ENCODE measurements at places on chromosomes 2 and 18.

DNA sequence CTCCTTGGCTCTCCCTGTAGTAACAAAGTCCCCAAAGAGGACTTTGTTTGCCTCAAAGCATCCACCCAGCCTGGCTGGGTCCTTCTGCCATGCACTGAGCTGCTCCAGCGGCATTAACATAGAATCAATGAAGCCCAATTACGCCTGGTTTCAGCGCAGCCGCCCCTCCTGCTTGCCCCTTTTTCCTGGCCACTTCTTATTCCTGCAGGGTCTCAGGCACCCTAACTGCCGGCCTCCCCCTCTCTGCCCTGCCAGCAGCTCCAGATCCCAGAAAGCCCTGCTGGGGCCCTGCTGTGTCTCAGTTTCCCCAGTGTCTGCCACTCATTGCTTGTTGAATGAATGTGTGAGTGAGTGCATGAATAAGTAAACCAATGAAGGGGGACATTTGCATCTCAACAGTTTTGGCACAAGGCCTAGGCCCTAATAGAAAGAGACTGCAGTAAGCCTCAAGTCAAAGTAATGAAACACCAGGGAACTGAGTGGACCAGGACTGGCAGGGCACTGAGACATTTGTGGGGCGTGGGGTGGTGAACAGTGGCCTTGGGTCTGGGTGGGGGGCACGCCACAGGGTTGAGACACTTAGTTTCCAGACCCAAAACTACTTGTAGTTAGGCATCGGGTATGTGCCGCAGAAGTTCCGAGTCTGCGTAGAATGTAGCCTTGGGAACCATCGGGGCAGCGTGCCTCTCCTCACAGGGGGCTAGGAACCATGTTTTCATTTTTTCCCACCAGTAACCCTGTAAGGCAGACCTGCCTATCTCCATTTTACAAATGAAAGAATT, 60.6 kb downstream of the SMAD7 start:
- DNase-seq: no peak

- no peak for DNase-seq
Measured at GRCh38 chr18:79615586-79615985, 64.0 kb upstream of the CTDP1 start.

GRCh38 chr2:174485788-174486562, 854 bp downstream of the GPR155 start:
- DNase-seq: no peak

DNA sequence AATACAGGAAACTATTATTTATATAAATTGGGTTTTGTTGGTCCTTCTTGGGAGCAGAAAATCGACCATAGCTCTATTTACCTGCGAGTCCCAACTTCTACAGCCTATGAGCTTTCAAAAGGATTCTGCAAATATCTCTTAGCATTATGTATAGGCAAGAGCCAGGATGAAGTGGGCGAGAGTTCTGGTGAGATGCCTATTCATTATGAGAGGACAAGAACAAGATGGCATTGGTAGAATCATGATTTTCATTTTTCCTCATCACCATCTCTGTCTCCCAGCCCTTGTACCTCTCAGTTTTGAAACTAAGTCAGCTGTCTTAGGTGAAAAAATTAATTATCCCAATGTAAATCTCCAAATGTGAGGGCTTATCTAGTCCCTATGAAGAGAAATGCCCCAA, 25.0 kb downstream of the WIPF1 start:
- no peak for DNase-seq

GRCh38 chr2:236641051-236641726, 71.6 kb downstream of the ACKR3 start:
- DNase-seq: no peak

- no peak for DNase-seq
Measured at GRCh38 chr2:178111743-178112142, 494 bp upstream of the RBM45 start.

- DNase-seq: no peak
Measured at GRCh38 chr2:170840717-170841210, 24.1 kb downstream of the GAD1 start.

- DNase-seq: no peak
Measured at GRCh38 chr2:75790121-75790813, 79.6 kb upstream of the GCFC2 start.

DNA sequence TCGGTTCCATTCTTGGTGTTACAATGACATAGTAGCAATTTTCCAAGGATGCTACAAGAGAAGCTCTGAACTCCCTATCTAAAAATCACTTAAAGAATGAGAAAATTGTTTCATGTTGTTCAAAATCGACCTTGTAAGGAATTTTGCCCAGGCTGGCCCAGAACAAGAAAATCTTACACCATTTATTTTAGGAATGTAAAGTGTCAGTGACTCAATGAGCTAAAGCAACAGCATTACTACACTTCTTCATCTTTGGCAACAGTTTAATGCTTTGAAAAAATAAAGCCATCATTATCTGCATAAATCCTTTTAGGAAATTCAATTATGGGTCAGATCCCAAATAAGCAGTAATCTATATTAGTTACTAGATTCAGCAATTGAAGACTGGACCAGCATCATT, 38.6 kb downstream of the SLC25A12 start:
- DNase-seq: no peak

DNA sequence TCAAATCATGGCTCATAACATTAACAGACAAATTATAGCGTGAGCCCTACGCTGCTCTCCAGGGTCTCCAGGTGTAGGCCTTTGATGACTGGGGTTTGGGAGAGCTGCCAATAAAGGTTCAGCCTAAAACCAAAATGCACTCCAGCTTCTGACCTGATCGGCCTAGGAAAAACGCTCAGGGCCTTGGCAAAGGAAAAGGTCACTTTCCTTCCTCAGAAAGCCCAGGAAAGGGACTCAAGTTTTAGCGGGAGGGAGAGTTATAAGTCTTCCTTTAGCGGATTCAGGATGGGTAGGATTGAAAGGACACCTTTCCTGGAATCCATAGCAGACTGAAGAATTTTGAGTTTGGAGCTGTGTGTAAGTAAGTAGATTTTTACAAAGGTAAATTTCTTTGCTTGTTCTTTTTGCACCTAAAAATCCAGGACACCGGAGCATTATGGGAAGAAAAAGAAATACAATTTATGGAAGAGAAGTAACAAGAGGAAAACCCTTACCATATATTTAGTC, 8.8 kb downstream of the EVX2 start:
- no peak for DNase-seq

DNA sequence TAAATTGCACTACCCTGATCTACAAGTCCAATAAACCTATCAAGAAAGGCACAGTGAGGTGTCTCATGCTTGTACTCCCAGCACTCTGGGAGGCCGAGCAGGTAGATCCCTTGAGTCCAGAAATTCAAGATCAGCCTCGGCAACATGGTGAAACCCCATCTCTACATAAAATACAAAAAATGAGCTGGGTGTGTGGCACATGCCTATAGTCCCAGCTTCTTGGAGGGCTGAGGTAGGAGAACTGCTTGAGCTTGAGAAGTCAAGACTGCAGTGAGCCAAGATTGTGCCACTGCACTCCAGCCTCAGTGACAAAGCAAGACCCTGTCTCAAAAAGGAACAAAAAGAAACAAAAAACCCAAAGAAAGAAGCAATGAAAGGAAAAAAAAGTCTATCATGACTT, 58.9 kb downstream of the ROCK2 start:
- no peak for DNase-seq

- no peak for DNase-seq
Measured at GRCh38 chr2:74792282-74792681, 41.6 kb upstream of the HK2 start.

DNA sequence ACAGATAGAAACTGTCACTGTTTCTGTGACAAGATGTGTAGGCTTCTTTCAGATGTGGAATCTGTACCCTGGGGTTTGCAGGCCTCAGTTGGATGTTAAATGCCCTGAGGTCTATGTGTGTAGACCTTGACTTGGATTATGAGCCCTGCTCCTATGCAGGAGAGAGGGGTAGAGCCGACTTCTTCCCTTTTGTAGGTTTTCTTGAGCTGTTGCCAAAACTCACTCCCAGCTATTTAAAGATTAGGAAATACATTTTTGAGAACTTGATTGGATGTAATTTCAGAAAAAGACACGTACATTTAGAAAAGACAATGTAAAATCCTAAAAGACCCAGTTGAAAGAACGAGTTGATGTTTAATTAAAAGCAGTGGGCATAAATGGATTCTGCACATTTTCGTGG, 374.8 kb downstream of the SLC4A3 start:
- DNase-seq: no peak

- no peak for DNase-seq
Measured at GRCh38 chr2:176745543-176746200, 466.9 kb upstream of the HNRNPA3 start.

DNA sequence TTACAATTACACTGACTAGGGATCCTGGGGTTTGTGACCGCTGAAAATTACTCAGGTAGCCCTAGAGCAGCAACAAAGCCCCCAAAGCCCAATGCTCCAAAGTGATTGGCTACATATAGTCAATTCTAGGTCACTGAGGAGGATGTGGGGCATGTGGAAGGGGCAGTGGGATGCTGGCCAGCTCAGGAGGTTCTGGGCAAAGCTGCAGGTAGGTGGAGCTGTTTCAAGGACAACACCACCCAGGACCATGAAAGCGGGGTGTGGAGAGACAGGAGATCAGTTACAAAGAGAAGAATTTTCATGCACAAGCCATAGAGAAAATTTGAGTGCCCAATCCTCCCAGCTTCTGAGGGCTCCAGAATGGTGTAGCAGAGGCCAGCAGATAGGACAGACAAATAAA, 75.0 kb upstream of the CCDC85A start:
- DNase-seq: no peak

DNA sequence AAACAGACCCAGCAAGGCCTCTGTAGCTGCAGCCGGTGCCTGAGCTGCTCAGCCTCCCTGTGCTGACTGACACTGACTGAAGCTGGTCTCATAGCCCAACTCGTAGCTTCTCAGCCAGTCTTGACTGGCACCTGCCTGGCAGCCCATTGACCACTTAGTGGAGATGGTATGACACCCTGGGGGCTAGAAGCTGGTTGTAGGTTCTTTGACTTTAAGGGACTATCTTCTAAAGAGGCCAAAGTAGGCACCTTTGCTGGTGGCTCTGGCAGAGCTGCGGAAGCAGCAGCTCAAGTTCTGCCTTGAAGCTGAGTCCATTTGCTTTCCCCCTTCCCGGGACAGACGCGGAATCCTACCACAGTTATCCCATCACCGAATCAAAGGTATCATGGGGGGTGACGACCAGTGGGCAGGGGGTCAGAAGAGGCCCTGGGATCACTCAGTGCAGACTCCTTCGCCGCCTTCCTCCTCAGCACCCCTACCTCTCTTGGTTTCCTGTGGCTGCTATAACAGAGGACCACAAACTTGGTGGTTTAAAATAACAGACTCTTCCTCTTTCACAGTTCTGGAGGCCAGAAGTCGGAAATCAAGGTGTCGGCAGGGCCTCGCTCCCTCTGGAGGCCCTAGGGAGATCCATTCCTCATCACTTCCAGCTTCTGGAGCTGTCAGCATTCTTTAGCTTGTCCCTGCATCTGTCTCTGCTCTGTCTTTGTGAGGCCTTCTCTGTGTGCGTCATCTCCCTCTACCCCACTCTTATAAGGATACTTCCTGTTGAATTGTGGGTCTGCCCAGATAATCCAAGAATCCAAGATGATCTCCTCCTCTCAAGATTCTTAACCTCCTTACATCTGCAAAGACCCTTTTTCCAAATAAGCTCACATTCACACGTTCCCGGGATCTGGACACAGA, 13.7 kb upstream of the FOSL2 start:
- DNase-seq: no peak

GRCh38 chr2:47214385-47214784, 59.3 kb upstream of the STPG4 start:
- DNase-seq: no peak

- DNase-seq: no peak
Measured at GRCh38 chr2:119263656-119264055, 40.0 kb downstream of the STEAP3 start.

DNA sequence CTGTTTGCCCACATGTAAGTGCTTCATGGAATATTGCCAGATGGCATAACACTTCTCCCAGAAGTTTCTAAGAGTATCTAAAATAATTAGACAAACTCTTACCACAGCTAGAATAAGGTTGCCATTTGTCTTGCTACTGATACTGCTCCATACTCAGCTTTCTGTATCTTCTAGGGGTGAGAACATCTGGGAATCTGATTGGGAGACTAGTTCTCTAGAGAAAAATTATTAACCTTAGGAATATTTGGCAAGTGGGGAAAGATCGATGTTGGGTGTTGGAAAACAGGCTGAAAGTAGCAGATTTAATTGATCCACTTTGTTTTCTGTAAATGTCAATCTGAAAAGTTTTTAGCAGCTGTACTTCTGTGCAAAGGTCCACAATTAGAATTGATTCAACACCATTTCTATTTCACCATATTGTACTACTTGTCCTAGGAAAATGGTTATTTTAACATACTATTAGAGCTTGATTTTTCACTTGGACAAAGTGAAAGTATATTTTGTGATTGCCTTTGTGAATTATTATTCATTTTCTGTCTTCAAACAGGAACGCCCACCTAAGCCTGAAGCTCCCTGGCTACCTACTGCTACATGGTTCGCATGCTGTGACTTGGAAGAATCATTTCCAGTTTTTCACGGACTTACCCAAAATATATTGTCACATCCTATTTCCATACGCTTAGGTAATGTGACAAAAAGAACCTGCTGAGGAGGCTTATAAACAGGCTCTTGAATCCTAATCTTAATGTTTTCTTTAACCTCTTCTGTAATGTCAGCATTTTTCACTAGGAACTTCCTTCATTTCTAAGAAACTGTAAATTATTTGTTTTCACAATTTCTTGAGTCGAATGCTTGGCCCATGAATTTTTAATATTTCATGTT, 147.7 kb downstream of the TRABD2A start:
- no peak for DNase-seq

DNA sequence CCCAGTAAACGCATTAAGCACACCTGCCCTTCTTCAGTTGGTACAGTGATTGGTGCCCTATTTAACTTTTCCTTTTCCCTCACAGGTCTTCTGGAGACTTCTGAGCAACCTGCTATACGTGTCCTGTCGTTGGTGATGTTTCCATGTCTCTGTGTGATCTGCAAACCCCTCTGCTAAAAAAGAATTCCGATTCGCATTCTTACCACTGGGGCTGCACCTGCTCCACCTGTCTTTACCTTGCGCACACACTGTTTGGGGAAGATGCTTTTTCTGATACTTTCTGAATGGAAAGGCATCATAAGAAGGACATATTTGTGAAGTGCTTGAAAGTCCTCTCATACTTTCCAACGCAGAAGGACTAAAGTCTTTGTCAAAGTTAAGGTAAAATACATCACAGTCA, 323.9 kb upstream of the SOX11 start:
- DNase-seq: no peak

DNA sequence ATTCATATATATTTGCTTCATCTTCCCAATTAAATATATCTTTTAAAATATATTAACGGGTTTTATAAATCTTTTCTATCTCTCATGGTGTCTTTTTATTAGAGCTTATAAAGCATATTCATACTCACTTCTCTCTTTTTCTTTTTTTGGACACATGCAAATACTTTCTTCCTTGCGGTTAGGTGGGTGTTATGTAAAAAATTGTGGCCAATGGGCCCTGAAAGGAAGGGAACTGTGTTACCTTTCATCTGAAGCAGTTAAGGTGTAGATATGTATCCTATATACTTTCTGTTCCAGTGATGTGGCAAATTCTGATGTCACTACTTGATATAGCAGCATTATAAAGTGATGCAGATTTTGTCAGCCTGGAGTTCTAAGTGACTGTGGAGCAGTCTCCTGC, 714.5 kb downstream of the PLCL1 start:
- no peak for DNase-seq
